ENCODE measurements at places on chromosomes 16 and 17. TPM values are rescaled to one million over a fixed set of nuclear protein-coding genes. Genes with fewer than 3 reads are reported as not detected.
A peak's percentile ranks its signal among the peaks of the same experiment; 100 is the strongest.

DNA sequence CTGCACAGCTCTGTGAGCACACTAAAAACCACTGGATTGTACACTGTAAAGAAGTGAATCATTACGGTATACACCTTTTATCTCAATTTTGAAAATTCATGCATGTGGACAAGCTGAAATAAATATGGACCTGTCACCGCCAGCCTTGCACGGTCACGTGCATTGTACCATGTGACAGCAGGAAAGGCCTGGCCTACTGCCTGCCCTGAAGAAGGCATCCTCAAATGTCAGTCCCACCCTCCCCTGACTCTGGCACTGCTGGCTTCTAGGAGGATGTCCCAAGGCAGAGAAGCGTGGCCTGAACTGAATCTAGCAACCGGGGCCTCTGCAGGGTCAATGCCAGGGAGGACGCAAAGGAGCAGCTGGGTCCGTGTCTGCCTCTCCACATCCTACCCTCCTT lies 34.6 kb downstream of the SLC38A8 start:
- H3K36me3 ChIP-seq = no peaks in the 10 kb centered on the region
- DNase-seq = no peak
- no peak overlapping the region for H3K4me3 ChIP-seq
- no peaks in the 10 kb centered on the region for H3K27me3 ChIP-seq
- H3K27ac ChIP-seq = no peak overlapping the region

GRCh38 chr16:14510939-14511799 lies 118.9 kb downstream of the PARN start:
- no peak overlapping the region for H3K4me3 ChIP-seq
- no peak for DNase-seq
- H3K4me1 ChIP-seq = peaks cover 1% of the 10 kb centered on the region
- H3K36me3 ChIP-seq = peaks cover 4% of the 10 kb centered on the region
- no peaks in the 10 kb centered on the region for H3K27me3 ChIP-seq

Gene KRTAP3-1
- not detected for total RNA-seq

- no peaks in the 10 kb centered on the region for H3K4me1 ChIP-seq
- peaks cover 23% of the 10 kb centered on the region for H3K27me3 ChIP-seq
- no peaks in the 10 kb centered on the region for H3K36me3 ChIP-seq
- no peak overlapping the region for H3K27ac ChIP-seq
- no peak overlapping the region for H3K4me3 ChIP-seq
Observed at GRCh38 chr17:55717898-55718735, 4.5 kb downstream of the TMEM100 start.

DNA sequence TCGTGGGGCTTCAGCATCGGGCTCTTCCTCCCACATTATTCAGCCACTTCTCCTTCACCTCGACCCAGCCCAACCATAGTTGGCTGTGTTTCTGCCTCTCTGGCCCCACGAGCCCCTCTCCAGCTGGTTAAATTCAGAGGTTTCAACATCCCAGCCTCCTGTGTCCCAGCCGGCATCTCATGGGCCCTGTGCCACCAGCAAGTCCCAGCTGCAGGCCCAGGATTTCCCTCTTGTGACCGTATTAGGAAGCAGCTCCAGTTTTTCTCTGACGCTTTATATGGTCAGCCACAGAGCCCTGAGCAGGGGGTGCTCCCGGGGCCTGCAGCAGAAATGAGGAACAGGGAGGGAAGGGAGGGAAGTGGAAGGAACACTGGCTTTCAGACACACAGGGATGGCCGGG lies 27.4 kb downstream of the MYH11 start:
- H3K4me3 ChIP-seq = no peak overlapping the region
- no peak overlapping the region for H3K27ac ChIP-seq
- H3K4me1 ChIP-seq = no peaks in the 10 kb centered on the region
- peaks cover 2% of the 10 kb centered on the region for H3K27me3 ChIP-seq

Gene ALDH3A1
- total RNA-seq = not detected

DNA sequence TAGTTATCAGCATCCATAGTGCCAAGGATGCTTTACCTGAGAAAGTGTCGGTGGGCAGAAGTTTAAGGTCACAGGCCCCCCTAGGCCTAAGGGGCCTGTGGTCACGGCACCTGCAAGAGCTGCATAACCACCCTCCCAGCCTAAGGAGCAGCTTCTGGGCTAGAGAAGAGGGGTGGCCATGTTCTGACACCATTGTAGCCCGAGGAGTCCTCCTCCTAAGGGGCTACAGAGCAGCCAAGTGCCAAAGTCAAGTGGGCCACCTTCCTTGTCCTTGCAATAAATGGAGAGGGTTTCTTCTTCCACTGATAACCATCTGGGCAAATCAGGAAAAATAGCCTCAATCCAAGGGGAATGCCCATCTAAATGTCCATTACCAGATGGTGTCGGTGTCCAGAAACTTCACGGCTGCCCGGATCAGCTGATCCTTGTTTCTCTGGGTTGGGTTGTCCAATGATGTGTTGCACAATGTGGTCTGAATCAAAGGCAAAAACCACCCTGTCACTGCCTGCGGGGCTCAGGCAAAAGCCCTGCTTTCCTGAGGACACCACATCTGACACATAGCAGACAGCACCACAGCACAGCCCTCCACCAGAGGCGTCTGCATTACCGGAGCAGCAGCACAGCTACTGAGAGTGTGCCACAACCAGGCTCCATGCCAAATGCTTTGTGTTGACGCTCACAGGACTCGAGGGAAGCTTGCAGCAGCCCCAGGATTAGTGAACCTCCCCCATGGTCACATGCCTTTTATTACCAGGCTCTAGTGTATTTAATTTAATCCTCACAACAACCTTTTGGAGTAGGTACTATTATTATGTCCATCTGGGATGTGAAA lies 12.8 kb downstream of the ATPAF2 start:
- H3K4me3 ChIP-seq = peak overlapping the region; percentile 25
- no peak overlapping the region for H3K27ac ChIP-seq
- DNase-seq = peak; percentile 44
- peaks cover 17% of the 10 kb centered on the region for H3K4me1 ChIP-seq
- peaks cover 7% of the 10 kb centered on the region for H3K36me3 ChIP-seq

- no peaks in the 10 kb centered on the region for H3K27me3 ChIP-seq
- H3K27ac ChIP-seq = no peak overlapping the region
- no peak for DNase-seq
- peaks cover 35% of the 10 kb centered on the region for H3K4me1 ChIP-seq
Observed at GRCh38 chr17:39763051-39763820, 25.5 kb downstream of the GRB7 start.

DNA sequence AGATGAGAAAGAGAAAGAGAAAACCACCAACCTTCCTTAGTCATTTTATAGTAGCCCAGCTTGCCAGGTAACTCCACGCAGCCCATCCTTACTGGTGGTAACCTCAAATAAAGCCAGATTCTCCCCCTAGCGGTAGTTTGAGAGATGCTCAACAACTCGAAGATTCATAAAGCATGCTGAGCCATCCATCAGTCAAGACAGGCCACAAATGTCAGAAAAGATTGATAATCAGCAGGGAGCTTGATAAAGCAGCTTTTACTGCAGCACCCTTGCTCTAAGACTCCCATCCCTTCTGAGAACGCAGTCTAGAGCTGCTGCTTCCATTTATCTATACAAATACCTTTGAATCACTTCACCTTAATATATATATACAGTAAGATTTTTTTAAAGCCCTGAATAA lies 451.5 kb upstream of the HSBP1 start:
- no peaks in the 10 kb centered on the region for H3K4me1 ChIP-seq
- H3K36me3 ChIP-seq = no peaks in the 10 kb centered on the region
- H3K27ac ChIP-seq = no peak overlapping the region
- no peaks in the 10 kb centered on the region for H3K27me3 ChIP-seq

Gene EME2
- 36.3 TPM for total RNA-seq

Data from activated naive CD8-positive, alpha-beta T cell treated with anti-CD3 and anti-CD28 coated beads, Interleukin-2, amount 10 ng/mL, durations not matched to agents 7 days and 5 days (primary cell).